Lung (tissue), 17 donors: ENCODE measurements at places on chromosomes 1 and 21. TPM values are rescaled to one million over a fixed set of nuclear protein-coding genes. Genes with fewer than 3 reads are reported as not detected.

Gene FAM163A
- total RNA-seq = not detected

DNA sequence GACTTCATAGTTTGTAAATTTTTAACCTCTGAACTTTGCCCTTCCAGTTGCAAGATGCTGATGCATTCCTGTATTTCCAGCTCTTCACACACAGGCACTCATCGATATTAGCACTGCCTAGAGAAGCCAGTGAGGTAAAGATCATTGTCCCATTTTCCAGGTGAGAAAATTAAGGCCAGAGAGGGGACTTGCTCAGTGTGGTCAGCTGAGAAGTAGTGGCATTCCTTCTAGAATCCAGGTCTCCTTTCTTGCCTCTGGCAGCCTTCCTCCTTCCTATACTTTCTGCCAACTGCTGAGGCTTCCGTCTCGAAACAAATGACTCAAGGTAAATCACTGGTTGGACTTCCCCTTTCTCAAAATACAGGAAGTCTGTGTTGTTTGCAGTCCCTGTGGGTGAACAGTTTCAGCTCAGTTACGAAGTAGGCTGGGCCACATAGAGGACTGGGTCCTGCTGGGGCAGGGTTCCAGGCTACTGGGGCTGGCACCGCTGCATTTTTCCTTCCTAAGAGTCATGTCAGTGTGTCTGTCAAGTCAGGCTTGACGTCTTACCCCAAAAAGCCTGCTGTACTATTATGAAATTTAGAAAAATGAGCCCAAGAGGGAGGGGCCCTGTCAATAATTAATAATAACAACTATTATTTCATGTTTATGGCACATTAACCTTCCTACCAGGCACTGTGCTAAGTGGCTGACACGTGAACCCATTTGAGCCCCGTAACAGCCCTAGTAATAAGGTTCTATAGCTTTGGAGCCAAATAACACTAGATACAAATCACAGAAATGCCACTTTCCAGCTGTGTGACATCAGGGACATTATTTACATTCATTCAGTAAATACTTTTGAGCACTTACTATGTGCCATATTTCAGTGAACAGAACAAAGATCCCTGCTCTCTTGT lies 16.6 kb upstream of the RNF19B start:
- no peak for DNase-seq

DNA sequence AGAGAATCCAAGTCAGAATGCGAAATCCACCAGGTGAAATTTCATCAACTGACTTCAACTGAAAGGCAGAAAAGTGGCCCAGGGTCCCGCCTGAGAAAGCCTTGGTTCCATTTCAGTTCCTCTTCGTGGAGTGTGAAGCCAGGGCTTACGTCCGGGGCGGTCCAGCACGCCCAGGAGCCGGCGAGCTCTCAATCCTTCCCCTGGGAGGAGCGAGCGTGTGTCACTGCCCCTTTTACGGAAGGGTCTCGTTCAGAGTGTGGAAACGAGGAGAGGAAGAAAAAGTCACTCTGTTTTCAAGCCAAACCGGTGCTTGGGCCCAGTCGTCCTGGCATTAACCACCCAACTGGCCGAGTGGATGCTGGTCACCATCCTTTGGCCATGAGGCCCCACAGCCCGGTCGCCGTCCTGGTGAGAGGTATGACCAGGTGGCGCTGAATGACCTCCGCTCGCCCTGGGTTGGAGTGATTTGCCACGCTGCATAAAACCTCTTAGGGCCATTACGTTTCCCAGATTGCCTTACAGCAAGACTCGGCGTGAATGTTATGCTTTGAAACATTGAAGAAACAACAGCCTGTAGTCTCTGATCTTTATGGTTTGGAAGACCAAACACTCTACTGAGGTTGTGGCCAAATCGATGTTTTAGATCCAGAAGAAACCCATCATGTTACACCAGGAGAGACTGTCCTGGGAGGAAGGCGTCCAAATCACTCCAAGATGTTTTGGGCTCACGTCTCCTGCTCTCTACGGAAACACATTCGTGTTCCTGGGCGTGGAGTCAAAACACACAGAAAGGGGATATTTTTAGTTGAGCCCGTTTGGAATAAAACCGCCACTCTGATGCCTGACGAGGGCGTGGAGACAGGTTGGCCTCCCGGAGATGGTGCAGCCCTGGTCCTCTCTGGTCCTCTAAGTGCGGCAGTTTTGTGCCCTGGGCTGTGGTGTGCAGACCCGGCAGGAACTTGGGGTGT lies 93.6 kb upstream of the ACTRT2 start:
- peak; percentile 61 for DNase-seq

GRCh38 chr1:6935911-6936690 lies 150.8 kb downstream of the CAMTA1 start:
- no peak for DNase-seq

Gene BCL2L15
- total RNA-seq = 3.3 TPM

DNA sequence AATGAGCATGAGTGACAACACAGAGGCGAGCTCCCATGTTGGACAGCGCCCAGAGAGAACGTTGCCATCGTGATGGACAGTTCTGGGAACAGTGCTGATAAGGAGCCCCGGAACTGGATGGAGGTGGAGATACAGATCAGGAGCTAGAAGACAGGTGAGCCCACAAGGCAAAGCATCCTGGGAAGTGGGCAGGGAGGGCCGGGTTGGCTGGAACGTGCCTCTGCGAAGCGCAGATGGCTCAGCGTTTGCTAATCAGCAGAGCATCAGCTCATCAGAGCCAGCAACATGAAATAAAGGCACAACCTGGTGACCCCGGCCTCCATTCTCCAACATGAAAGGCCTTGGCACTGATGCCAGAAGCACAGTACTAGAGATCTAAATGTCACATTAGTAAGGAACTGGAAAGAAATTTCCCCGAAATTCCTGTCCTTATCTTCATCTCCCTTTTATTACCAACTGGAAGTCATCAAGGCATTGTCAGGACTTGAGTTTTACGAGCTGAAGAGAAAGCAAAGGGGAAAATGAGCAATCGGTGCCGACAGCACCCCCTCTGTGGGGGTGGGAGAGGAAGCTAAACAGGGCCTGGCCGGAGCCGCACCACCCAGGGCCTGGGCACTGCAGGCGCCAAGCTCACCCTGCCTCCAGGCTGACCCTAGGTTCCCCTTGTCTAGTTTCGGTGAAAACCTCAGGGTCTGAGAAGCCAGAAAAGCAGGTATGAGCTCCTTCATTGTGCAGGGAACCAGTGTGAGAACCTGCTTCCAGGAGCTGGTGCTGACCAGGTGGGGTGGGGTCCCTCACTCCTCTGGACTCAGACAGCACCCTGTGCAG lies 19.9 kb downstream of the ABCA4 start:
- no peak for DNase-seq

Gene NES
- 57.4 TPM for total RNA-seq
